ENCODE measurements at places on chromosomes 5 and 9. TPM values are rescaled to one million over a fixed set of nuclear protein-coding genes. Genes with fewer than 3 reads are reported as not detected.

- no peak for DNase-seq
These were observed 114.5 kb downstream of the FOXD1 start for GRCh38 chr5:73333944-73334703.

ADAMTS19 gene
- total RNA-seq: not detected

DNA sequence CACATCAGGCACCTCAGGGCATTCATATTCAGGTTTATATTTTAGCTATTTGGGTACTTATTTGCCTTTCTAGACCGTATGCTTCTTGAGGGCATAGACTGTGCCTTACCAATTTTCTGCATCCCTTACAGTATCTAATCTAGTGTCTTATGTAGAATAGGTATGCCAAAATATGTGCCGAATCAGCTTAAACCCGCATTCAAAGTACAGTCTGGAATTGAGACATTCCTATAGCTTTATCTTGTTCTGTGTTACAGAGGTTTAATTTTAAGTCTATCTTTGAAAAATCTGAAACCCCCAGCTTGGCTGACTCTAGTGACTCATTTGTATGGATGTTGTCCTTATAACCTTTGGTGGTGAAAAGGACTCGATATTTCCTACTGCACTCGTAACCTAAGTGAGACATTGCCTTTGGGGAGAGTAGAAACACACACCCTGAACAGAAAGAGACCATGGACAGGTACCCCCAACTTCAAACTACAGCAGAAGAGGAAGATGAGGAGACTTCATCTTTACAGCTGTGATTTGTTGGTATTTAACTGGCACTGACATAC is 27.0 kb upstream of the TMOD1 start:
- no peak for DNase-seq

DNA sequence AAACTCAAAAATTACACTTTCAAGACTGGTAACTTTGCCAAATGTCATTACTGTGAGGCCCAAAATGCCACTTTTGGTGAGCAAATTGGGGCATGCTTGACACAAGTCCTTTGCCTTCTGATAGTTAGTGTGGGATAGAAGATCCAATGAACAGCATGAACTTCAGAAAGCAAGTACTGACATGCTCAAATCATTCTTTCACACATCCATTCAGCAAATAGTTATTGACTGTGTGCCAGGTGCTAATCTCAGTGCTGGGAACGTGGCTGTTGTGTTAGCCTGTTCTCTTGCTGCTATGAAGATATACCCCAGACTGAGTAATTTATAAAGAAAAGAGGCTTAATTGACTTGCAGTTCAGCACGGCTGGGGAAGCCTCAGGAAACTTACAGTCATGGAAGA is 247.0 kb downstream of the CHSY3 start:
- DNase-seq: no peak

DNA sequence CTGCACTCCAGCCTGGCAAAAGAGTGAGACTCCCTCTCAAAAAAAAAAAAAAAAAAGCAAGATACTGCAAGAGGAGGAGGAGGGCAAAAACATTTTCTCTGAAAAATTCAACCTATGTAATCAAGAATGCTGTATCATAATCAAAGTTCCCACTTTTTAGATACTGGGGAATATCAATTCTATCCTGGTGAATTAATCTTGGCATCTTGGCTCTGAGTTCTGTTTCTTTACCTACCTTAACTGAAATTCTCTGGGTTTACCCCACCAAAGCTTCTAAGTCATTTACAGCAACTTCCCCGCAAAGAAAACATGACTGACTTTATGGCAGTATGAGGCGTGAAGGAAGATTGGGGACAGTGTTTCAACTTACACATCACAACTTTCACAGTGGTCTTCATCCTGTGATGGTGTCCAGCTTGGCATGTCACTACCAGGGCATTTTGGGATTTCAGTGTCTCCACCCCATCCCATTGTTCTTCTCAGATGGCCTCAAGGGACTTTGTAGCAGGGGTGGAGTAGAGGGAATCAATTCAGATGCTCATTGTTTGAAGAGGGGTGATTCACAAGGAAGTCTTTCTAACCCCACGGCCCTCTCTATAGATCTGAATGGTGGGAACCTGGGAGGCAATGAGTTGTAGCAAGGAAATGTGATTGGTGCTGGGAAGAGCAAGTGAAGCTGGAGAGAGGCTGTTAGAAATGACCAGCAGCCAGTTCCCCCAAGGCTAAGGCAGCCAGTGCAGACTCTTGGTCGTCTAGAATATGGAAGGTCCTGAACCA is 130.5 kb downstream of the SCAMP1 start:
- DNase-seq: peak; percentile 21

NRARP gene
- 3.5 TPM for total RNA-seq

- DNase-seq: no peak
These were observed 5.8 kb downstream of the FPGS start for GRCh38 chr9:127808347-127809001.

- no peak for DNase-seq
These were observed 38.2 kb downstream of the COL5A1 start for GRCh38 chr9:134679616-134680392.

DNA sequence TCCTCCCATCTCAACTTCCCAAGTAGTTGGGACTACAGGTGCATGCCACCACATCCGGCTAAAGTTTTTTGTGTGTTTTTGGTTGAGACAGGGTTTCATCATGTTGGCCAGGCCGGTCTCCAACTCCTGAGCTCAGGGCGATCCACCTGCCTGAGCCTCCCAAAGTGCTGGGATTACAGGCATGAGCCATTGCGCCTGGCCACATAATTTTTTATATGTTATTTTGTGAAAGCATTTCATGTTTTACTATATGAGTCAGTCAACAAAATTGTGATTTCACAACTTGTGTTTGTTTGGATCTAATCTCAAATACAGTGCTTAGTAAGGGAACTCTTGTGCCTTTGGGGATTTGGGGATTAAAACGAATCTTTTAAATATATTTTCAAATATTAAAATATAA is 20.0 kb upstream of the FAM120AOS start:
- no peak for DNase-seq

DNA sequence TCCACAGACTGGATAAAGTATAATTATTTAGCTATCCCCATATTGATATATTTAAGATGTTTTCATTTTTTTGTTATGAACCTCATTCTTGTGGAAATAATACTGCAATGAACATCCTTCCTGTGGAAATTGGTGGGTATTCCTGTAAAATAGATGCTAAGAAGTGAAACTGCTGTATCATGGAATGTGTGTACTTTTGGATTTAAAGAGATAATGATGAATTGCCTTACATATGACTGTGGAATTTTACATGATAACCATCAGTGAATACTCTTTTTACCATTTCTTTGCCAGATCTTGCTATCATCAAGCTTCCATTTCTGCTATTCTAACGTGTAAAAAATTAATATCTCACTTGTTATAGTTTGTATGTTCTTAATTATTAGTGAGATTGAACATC is 847.9 kb downstream of the EFNA5 start:
- DNase-seq: no peak

- no peak for DNase-seq
These were observed 22.8 kb downstream of the ANXA1 start for GRCh38 chr9:73174330-73174980.

DNA sequence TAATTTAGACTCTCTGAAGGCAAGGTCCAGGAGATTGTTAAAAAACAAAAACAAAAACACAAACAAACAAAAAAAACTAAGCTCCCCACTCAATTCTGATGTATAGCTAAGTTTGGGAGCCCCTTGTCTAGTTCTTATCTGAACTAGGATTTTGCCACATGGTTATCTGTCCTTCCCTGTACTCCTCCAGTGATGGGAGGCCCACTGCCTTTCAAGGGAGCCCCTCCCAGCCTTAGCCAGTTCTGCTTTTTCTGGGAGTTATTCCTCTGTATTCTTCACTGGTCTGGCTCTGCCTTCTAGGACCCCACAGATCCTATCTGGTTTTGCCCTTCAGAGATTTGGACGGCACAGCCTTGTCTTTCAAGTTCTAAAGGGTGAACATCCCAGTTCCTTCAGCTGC is 2.1 kb upstream of the ALDH1B1 start:
- DNase-seq: no peak

DNA sequence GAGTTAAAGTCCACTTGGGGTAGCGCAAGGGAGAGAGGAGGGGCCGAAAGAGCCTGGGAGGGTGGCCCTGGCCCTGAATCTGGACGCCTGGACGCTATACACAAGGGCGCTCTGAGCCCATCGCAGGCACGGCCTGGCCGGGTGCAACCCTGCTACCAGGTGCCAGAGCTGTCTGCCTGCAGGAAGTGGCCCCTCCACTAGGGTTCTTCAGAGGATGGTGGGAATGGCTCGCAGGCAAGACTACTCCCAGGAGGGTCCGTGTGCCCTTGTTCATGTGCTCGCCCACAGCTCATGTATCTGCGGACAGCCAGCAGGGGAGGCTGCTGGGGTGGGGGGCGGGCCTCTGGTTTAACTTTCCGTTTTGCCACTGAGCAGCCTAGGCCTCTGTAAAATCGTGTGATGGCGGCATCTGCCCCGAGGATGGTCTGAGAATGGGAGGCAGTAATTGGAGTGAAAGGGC is 1.4 kb upstream of the NKD2 start:
- DNase-seq: no peak

DNA sequence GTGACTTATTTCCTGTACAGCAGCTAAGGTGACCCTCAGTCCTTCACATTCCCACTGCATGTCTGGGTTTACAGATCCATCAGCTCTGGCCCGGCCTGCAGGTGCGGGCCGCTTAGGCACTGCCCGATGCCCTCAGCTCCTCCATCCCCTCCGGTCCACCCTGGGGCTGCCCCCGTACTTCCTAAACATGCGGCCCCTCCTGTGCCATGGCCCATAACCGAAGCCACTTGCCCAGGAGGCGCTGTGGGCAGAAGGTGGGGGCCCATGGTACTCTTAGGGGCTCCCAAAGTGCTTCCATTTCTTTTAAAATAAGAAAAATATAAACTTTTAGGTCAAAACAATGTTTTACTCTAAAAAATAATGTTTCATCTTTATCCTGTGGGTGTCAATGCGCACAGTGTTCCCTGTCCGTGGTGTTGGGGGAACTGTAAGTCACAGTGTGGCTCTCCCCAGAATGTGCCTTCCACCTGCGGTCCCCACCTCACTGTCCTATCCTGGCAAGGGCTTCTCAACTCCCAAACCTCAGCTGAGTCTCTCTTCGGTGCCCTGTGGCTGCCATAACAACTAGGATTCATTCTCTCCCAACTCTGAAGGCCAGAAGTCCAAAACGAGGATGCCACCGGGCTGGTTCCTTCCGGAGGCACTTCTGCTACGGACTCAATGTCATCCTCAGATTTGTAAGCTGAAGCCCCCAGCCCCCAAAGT is 132.7 kb upstream of the LPCAT1 start:
- DNase-seq: no peak

- no peak for DNase-seq
These were observed 27.0 kb downstream of the OLFML2A start for GRCh38 chr9:124803911-124804310.

DNA sequence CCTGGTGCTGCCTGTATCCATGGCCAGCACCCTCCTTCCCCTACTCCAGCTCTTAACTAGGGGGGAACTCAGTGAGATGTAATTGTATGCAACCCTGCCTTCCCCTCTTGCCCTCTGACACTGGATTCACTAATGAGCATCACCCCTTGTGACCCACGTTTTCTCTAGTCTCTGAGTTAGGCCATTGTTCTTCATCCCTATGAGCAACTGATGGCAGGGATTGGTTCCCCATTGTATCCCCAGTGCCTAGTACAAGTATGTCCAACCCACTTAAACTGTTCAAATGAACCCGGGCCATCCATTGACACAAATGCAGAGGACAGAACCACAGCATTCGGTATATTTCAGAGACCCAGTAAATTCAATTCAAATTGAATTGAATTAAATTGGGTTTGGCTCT is 77.6 kb upstream of the ASTN2 start:
- no peak for DNase-seq

WDR41 gene
- 169 TPM for total RNA-seq

CTXN3 gene
- not detected for total RNA-seq

GRCh38 chr5:85814596-85814995 is 803.1 kb upstream of the COX7C start:
- peak; percentile 32 for DNase-seq

GRCh38 chr9:76459694-76460635 is 983 bp downstream of the GCNT1 start:
- peak; percentile 65 for DNase-seq

FGF18 gene
- total RNA-seq: not detected

GRCh38 chr9:26129217-26129616 is 451.0 kb upstream of the TUSC1 start:
- no peak for DNase-seq

EMB gene
- total RNA-seq: 21.6 TPM
